Thyroid gland (tissue), 4 donors: ENCODE measurements at places on chromosomes 1 and 21. TPM values are rescaled to one million over a fixed set of nuclear protein-coding genes. Genes with fewer than 3 reads are reported as not detected.

The RCSD1 gene
- total RNA-seq = 7.1 TPM

The CNN3 gene
- total RNA-seq = 257 TPM

The SLC19A1 gene
- 7.6 TPM for total RNA-seq

The SLC6A9 gene
- total RNA-seq = 7.2 TPM

The HLX gene
- total RNA-seq = 3.1 TPM

The SLC30A10 gene
- not detected for total RNA-seq

The ELAVL4 gene
- not detected for total RNA-seq

The SPRR2A gene
- total RNA-seq = not detected

The LRRC41 gene
- total RNA-seq = 111 TPM

The KRTAP10-9 gene
- total RNA-seq = not detected

DNA sequence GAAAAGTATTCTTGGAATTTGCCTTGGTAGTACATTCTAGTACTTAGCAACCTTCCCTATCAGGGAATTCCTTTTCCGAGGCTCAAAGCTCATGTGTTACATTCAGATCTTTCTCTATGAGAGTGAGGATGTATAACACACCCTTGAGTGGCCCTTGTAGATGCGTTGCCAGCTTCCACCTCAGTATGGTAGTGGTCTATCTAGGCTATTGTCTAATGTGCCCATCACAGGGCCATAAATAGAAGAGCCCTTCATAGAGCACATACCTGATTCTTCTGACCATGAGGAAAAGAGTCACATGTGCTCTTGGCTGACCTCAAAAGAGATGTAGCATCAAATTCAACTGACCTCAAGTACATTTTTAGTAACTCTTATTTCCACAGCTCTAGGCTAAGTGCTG, 14.0 kb upstream of the ZC3H11B start:
- no peak for DNase-seq

DNA sequence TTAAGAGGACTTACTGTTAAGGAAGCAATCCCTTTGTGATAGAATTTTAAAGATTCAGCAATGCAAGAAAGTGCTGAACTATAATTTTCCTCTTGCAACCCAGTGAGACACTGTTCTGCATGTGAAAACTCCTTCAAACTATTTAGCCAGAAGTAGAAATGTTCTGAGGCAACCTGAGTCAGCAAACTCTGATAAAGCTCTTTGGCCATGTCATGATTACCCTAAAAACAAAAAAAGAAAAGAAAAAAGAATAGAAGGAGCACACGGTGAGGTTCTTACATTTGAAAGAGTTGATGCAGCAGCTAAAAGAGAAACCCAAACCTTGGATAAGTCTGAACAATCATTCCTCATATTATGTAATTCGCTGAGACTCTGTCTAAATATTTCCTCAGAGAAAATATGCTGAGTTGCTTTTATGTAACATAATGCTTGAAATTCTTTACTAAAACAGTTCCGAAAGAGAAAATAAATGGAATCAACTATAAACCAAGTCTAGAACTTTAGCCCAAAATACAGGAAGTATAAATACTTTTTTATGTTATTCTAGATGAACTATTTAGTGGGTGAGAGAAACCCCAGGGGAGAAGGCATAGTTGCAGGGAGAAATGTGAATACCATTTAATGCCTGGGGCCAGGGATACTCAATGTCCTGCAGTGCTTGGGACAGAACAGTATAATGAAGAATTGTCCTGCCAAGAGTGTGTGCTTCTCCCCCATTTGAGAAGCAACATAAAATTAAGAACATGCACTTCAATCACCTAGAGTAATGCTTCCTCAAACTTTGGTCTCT, 60.0 kb downstream of the INTS7 start:
- no peak for DNase-seq

GRCh38 chr1:193417945-193418744, 231.7 kb upstream of the B3GALT2 start:
- DNase-seq = no peak

DNA sequence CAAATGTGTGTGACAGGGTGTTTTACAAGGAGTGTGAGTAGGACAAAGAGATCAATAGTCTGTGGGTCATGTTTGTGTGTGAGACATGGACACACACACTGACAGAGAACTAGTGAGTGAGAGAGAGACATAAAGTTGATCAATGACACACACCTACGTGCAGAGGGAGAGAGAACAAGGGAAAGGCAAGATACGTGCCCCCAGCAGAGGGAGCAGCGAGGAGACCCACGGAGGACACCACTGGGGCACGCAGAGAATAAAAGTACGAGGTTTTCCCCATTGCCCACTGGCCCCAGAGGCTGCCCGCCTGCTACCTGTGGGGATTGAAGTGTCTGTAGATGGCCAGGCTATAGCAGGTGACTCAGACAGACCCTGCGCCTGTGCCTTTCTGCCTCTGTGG, 130.2 kb upstream of the CSF3R start:
- DNase-seq = no peak

DNA sequence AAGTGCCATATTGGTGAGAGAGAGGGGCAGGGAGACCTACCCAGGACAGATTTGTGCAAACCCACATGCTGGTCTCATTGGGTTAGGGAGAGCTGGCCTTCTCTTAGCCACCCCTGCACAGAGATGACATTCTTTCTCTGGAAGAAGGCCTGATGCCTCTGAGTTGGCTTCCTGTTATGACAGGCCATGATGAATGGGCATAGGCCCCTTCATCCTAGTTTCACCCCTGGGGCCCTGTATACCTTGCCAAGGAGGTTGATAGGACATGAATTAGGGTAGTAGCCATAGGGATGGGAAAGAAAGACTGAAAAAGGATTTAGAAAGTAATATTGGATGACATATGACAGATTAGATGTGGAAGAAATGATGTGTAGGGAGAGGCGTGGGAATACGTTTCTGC, 46.6 kb downstream of the TENT5C start:
- DNase-seq = no peak

- no peak for DNase-seq
Measured at GRCh38 chr1:225004396-225004795, 74.9 kb downstream of the DNAH14 start.

GRCh38 chr1:170530972-170531757, 801 bp upstream of the GORAB start:
- DNase-seq = peak; percentile 5

DNA sequence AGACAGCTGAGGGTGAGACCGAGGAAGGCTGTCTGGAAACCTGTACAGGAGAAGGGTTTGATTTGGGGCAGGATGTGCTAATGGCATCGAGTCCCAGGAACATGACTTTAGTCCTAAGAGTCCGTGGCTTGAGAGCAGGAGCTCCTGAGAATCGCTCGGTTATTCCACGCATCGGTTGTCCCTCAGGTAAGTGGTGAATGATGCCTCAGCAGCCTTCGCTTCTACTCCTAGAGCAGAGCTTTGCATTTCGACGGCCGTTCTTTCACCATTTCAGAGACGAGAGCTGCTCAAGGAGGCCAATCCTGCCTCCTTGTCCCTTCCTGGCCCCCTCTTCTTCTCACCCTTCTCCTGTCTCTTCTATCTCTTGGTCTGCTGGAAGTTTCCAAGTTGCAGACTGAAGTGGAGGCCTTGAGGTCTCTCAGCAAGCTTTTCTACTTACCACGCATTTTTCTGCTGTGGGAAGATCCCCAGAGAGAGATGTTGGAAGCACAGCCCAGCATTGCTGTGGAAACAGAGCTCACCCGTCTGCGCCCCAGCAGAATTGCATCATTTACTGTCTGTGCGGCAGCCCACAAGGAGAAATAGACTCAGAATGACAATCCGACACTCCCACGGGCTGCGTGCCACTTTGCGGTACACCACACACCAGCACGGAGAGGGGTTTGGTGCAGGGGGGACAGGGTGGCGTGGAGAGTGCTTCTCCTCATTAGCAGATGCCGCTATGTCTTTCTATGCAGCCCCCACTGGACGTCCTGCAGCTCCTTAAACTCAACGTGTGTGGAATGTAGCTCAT, 270.7 kb upstream of the C1orf174 start:
- no peak for DNase-seq

DNA sequence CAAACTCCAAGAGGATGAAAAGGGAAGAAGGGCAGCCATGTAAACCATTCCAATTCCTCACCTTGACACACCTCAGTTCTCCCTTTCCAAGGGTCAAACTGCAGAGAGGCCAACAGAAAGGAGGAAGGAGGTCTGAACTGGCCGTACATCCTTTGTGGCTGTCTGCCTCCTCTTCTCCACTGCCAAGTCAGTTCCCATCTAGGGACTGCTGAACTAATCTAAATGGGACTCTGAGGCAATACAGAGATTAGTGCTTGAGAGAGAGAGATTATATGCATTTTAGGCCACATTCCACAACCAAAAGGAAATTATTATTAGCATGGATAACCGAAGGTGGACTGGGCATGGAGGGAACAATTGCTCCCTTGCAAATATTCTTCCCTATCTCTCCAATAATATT, 2.7 kb downstream of the ARHGEF11 start:
- no peak for DNase-seq

GRCh38 chr1:183473217-183473536, 878 bp downstream of the SMG7 start:
- no peak for DNase-seq

DNA sequence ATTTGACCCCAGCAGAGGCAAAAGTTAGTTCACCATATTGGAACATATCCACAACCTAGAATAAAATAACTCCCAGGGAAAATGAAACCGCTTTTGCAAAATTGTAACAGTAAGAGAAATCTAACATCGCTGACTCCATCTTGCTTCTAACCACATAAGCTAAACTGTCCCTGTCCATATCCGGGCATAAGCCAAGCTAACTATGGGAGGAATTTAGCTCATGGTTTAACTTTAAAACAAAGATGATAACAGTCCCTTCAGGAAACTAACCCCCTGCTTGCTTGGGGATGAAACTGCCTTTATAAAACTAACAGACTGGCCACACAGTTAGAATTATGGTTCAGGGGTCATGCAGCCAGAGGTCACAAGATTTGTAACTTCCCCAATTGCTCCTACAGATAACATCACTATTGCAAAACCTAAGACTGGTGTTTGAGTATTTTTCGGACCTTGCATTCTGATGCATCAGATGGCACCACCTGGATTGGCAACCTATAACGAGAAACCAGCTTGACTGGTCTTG, 46.3 kb downstream of the TESK2 start:
- DNase-seq = no peak

DNA sequence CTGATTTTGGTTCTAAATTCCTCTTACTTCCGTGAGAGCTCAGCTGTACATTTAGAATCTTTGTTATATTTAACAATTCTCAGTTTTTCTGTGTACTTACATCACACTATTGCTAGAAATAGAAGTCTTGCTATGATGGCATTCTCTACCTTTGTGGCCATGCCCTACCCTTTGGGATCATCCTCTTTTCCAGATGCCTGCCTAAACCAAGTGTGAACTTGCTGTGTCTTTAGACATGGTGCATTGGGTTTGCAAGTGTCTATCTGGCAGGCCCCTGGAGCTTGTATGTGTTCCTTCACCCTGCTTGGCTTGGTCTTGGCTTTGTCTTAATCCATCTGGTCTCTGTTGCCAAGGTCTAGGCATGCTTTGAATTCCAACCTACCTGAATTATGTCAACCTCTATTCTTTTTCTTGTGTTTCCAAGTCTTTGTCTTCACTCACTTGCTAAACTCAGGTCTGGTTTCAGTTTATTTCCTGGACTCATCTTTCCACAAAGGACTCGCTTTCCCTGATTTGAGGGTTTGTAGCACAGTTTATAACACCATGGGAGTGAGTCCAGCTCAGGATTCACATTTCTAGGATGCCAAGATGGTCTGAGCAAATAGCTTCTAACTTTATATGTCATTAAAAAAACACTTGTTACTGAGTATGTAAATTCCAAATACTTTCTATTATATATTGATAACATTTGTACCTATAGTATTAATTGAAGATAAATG, 20.6 kb upstream of the APOBEC4 start:
- no peak for DNase-seq

DNA sequence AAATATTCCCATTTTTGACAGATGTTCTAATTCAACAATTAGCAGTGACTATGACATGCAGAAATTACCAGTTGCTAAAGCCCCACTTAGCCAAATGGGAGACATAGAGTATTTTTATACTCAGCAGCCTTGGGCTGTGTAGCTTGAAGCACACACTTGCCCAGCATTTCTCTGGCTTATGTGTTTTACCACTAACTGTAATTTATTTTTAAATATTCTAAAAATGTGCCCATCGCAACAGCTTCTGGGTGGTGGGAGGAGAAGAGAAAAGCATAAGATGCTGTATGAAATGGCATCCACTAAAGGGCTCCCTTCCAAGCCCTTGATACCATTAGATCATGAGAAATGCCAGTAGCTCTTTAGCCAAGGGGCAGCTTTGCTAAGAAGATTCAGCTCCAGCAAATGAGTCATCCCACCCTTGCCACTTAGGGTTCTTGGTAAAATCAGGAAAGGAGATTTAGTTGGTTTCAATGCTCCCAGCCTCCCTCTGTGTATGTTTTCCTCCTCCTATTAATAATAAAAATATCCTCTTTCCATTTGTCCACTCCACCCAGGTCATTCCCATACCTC, 462.7 kb upstream of the DEPDC1 start:
- no peak for DNase-seq

DNA sequence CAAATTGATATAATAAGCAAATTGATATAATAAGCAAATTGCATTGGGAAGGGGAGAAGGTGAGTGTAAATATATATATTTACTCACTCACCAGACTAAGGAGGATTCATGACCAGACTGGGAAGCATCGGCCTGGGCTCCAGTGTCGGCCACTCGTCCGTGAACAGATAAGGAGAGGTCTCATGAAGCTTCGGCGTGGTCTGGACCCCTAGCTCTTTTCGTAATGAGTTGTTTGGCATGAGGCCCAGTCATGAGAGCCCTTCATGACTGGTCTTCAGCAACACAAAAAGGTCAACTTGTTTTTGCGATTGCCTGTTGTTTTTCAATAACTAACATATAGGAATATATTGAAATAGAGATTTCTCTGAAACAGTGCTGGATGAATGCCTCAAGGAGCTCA, 222.9 kb upstream of the KCNK2 start:
- peak; percentile 83 for DNase-seq

DNA sequence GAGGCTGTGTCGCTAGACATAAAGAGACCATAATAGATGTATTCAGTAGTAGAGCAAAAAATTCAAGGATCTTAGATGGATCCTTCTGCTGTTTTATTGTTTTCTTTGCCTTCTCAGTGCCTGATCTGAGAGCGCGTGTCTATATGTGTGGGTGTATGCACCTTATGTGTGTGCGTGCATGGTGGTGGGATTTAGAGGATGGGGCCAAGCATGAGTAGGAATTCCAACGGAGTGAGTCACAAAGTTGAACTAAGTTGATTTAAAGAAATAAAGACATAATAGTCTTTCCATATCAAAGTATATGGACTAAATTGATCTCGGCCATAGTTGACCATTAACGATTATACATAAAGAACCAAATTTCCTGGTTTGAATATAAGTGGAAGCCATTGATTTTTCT, 178.7 kb downstream of the CYYR1 start:
- no peak for DNase-seq
